ENCODE measurements at places on chromosomes 3 and 15.

- peak; percentile 45 for DNase-seq
Measured at GRCh38 chr3:138914870-138915502, 32.0 kb downstream of the FOXL2 start.

DNA sequence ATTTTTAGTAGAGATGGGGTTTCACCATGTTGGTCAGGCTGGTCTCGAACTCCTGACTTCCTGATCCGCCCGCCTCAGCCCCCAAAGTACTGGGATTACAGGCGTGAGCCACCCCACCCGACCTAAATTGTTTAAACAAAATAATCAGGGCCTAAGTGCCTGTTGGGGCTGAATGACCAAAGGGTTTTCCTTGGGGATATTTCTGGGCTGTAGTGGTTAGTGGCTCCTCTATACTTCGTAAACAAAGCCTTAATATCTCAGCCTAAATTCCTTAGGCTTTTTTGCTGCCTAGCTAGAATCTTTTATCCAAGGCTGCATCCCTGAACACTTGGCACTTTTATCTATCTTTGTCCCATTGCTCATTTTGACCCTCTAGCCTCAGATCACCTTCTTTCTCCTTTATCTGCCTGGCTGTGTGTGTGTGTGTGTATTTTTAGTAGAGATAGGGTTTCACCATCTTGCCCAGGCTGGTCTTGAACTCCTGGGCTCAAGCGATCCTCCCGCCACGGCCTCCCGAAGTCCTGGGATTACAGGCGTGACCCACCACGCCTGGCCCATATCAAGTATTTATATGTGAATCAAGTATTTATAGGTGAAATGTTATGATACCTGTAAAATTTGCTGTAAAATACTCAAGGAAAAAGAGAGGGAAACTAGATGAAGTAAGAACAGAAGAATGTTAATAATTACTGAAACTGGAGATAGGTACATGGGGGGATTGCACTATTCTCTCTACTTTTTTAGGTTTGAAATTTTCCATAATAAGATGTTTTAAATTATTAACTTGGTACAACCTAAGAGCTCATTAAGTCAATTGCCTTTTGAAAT, 1.8 kb downstream of the NUSAP1 start:
- no peak for DNase-seq

GRCh38 chr3:105145511-105145910, 221.2 kb upstream of the ALCAM start:
- DNase-seq, result no peak

- DNase-seq, result peak; percentile 63
Measured at GRCh38 chr3:132145833-132146232, 111.0 kb upstream of the CPNE4 start.

GRCh38 chr15:85766001-85766831, 28.5 kb downstream of the KLHL25 start:
- no peak for DNase-seq

GRCh38 chr3:71355862-71356261, 227.7 kb downstream of the FOXP1 start:
- DNase-seq, result no peak

DNA sequence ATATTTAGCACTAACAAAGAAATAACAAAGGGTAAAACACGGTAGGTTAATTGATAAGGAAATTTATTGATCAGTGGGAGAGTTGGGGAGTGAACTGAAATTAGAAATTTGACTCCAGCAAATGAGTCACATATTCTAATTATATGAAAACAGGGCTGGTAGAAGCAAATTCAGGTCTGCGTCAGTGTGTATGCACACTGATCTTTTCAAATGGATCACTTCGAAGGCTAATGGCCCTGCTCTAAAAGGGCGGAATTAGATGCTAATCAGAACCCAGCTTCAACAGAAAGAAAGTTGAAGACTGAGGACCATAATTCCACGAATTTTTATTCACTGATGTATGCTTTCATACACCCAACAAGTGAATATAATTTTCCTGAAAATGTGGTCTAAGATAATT, 762.4 kb upstream of the DPPA4 start:
- DNase-seq, result no peak

GRCh38 chr3:131007256-131007655, 19.4 kb downstream of the ASTE1 start:
- DNase-seq, result no peak

DNA sequence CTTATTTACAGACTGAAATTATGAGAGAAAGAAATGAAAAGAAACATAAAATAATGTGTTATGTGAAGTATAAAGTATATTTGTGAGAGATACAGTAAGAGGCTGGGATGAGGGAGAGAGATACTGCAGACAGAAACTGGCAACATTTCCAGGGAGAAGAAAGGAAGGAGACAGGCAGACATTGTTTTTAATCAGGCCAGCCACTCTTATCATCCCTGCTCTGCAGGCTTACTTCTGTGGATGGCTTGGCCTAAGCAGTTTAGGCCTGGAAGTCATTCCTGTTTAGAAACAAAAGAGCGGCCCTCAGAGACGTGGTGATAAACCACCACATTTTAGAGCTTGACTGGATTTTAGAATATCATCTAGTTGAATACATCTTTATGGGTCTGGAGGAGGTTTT, 12.4 kb downstream of the PCCB start:
- no peak for DNase-seq

DNA sequence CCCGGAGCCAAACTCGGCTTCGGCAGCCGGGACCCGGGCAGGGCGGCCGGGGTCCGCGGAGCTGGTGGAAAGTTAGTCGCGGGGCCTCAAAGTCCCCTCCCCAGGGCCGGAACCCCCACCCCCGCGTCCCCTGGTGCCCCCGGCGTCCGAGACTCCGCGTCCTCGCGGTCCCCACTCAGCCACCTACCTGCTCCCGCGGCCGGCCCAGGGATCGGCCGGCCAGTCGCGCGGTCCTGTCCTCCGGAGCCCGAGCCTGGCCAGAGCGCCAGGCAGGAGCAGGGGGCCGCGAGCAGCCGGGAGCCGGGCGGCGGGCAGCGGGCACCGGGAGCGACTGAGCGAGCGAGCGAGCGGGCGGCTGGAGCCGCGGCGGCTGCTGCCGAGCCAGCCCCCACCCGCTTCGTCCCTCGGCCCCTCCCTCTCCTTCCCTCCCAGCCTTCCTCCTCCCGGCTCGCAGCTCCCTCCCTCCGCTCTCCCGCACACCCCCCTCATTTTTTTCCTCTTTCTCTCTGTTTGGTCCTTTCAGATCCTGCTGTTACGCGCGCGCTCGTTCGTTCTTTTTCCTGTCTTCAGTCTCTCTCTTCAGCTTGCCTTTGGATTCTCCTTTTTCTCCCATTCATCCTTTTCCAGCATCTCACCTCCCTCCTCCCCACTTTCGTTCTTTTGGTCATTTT, at the start of gene MEGF11:
Gene MEGF11 (minus strand): TSS at position 333 of the 671 bp plus-strand sequence. CDS start 125,347 bp downstream, outside the sequence.
- peak; percentile 67 for DNase-seq

- DNase-seq, result no peak
Measured at GRCh38 chr3:160837394-160837980, 81.5 kb downstream of the PPM1L start.

DNA sequence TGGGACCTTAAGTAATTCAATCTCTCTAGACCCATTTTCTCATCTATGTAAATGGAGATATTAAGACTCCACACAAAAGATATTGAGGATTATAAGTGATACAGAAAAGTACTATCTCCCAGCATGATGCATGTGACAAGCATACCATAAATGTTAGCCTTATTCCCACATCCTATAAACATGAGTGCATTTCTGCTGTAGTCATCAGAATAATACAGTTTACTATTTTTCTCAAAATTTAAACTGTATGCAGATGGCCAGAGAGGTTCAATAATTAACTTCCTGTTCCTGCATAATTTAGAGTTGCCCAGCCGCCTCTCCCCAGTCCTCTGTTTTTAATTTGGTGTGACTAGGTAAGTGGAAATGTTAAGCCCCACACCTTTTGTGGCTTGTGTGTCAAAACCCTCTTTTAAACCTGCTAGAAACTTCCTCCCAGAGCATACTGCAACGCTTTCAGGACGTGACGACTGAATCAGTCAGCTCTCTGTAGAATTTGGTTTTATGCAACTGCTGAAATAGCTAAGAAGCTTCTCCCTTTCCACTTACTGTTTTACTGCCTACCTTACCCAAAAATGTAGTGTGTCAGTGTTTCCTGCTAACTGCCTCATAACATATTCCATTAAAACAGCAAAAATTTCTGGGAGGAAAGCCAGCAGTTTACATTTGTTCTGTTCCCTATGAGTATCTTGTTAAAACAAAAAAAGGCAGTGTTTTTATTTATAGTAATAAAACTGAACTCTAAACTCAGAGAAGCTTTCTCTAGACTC, 1037.9 kb downstream of the EPHA3 start:
- DNase-seq, result no peak

Measured in AG20443 (cell line).